ENCODE measurements at places on chromosomes 6 and 20. TPM values are rescaled to one million over a fixed set of nuclear protein-coding genes. Genes with fewer than 3 reads are reported as not detected.

The MAS1 gene
- not detected for total RNA-seq

The LAMA2 gene
- 0.73 TPM for total RNA-seq

The NKX2-2 gene
- not detected for total RNA-seq

The ATP6V1G2 gene
- 0.48 TPM for total RNA-seq

The SLC22A3 gene
- total RNA-seq = 37.0 TPM

The DEFB124 gene
- total RNA-seq = not detected

The RIPOR2 gene
- total RNA-seq = not detected

The SERINC3 gene
- total RNA-seq = 81.4 TPM

The HLA-DRB1 gene
- not detected for total RNA-seq

The PAX1 gene
- total RNA-seq = not detected

The TNXB gene
- total RNA-seq = 0.95 TPM

The OPRM1 gene
- not detected for total RNA-seq

The RBPJL gene
- not detected for total RNA-seq
